Stimulated activated CD8-positive, alpha-beta memory T cell treated with anti-CD3 and anti-CD28 coated beads, Interleukin-7, amount 100 ng/mL, for 1 hour (primary cell): ENCODE measurements at places on chromosomes 1 and 21.

DNA sequence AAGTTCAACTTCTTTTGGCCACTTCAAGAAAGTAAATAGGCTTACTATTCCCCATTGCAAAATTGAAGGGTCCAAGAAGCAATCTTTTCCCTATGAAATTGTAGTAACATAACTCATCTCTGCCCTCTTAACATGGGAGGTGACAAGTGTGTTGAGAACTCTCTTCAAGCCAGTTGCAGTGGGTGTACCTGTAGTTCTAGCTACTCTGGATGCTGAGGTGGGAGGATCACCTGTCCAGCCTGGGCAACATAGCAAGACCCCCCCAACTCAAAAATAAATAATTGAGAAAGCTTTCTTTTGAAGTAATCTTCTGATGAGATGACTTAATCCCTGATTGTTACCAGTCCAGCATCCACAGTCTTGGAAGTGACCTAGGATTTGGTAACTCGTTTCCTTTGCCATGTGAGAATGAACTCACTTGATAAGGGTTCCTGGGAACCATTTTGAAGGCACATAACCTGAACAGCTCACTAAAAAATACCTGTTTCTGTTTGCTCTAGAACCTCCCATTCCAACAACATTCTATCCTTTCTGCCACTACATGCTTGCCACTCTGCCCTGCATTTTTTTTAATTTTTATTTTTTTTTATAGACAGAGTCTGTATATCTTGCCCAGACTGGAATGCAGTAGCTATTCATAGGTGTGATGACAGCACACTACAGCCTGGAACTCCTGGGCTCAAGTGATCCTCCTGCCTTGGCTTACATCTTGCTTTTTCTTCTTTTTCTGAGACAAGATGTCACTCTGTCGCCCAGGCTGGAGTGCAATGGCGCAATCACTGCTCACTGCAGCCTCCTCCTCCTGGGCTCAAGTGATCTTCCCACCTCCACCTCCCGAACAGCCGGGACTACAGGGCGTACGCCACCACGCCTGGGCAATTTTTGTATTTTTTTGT lies 1.4 kb upstream of the IPO9 start:
- DNase-seq: no peak

- DNase-seq: no peak
Observed at GRCh38 chr1:160371756-160372155, 4.9 kb downstream of the NHLH1 start.

DNA sequence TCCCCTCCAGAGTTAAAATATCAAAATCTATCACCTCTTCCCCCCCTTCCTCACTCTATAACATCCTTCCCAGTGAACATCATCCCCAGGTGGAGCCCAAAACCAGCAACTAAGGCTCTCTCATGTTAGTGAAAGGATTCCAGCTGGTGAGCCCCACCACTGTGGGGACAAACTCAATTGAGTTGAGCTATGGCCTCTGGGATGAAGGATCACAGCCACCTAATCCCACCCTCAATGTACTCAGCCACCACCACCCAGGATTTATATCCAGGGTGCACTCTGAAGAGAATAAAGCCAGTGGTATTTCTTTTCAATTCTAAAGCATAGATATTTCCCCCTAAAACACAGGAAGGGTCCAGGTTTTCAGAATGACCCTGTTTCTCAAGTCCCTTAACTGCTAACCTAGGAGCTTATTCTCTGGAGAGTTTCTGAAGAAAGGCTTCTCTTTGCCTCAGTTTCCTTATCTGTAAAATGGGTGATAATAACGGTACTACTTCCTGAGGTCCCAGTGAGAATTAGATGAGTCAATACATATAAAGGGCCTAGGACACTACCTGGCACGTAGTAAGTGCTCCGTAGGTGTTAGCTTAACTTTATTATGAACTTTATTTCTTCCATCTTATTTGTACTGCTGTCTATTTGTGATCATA lies 15.6 kb upstream of the BOLA1 start:
- no peak for DNase-seq

DNA sequence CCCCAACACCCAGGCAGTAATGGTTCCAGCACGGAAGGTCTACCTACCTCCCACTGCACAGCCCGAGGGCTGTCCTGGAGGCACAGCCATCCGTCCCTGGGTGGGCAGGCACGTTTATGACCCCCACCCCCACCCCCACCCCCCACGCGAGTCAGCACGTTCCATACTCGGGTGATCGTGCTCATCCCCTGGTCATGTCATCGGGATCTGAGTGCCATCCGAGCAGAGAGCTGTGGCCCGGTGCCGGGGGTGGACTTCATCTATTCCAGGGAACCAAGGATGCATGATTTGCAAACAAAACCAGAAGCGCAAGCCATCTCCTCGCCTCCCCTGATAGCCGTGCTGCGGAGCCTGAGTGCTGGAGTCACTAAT lies 1.1 kb downstream of the TSPEAR start:
- DNase-seq: no peak

DNA sequence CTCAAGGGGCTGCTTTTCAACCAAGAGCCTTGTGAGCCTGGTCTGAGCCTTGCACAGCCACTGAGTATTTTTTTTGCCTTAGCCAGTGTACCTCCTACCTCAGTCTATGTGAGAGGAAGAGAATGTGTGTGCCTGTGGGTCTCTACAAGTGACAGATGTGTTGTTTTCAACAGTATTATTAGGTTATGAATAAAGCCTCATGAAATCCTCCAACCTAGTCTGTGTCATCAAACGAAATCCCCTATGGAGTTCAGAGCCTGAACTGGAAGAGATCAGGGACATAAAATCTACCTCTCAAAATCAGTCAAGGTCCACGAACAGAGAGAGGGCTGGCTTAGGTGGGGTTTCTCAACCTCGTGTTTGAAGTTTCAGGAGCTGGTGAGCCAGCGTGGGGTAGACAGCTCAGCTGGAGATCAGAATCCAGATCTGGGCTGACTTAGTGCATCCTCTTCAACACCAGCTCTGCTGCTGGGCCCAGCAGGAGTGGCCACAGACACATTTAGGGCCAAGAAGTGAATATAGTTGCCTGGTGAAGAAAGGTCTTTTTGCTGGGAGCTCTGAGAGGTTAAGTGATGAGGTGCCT lies 8.2 kb downstream of the XKR8 start:
- DNase-seq: no peak

DNA sequence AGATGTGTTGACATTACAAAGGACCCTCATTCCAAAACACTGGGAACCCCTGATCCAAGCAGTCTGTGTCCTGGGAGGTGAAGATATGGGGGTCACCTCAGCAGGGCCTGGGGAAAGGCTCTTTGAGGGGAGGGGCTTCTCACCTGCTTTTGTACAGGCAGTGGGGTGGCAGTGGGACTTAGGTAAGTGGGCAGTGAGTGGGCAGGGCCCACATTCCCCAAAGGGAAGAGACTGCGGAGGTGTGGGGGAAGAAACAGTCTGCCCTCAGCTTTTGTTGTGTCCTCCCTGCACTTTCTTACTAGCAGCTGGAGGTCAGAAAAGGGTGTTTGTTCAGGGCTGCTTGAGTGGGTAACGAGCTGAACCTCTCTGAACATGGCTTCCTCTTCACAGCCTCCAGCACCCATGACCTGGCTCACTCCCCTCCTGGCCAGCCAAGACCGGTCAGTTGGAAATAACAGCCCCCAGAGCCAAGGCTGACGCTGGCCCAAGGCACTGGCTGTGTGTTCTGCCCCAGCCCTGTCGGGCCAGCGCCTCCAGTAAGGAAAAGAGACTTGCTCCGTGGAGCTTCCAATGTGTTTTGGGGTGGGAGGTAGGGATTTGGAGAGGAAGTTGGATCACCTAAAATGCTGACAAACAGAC lies 173.5 kb downstream of the PSMG1 start:
- DNase-seq: no peak

- no peak for DNase-seq
Observed at GRCh38 chr1:111202366-111202706, 1.9 kb upstream of the DENND2D start.

- no peak for DNase-seq
Observed at GRCh38 chr1:32893198-32894018, 7.1 kb downstream of the HPCA start.

- DNase-seq: no peak
Observed at GRCh38 chr1:151680826-151681225, 35.8 kb downstream of the CELF3 start.

DNA sequence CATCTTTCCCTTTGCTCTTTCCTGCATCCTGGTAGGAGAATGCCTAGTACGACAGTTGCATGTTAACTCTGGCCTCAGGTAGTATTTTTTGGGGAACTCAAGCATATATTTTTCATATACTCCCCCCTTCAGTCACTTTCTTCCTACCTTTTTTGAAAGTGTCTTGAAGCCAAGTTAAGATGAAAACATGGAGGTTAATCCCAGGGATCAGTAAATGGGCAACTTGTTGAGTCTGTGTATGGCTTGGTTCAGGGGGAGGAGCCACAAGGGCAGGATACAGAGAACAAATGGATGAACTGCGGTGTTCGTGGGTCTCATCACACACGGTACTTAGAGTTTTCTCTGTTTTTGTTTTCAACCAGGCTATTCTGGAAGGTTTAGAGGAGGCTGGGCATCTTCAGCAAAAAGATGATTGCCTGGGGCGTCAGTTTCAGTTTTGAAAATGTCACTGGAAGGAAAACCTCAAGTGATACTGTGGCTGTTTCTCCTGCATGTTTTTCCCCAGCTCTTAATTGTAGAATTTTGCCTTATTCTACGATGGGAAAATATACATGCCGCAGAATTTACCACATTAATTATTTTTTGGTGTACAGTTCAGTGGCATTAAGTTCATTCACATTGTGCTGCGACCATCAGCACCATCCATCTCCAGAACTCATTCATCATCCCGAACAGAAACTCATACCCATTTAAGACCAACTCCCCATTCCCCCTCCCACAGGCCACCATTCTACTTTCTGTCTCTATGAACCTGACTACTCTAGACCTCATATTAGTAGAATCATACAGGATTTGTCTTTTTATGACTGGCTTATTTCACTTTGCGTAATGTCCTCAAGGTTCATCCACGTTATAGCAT lies 71.5 kb downstream of the MAP10 start:
- DNase-seq: no peak

GRCh38 chr1:226052061-226052460 lies 10.5 kb upstream of the H3-3A start:
- no peak for DNase-seq

- DNase-seq: no peak
Observed at GRCh38 chr1:56573311-56573710, 6.1 kb downstream of the PLPP3 start.

DNA sequence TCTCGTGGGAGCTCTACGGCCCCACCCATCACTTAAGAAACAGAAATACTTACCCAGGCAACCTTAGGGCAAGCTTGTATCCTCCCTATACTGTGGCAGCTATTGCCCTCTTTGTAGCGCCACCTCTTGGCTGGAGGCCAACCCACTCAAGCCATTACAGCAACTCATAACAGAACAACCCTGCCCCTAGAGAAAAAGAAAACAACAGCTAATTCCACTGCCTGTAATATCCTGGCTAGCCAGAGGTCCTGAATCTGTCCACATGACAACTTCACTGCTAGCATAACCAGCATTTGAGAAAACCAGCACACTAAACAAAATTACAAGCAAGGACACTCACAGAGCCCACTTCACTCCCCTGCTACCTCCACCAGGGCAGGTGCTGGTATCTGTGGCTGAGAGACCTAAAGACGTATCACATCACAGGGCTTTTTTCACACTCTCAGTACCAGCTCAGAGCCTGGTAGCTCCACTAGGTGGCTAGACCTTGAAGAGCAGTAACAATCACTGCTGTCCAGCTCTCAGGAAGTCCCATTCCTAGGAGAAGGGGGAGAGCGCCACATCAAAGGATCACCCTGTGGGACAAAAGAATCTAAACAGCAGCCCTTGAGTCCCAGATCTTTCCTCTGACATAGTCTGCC lies 14.5 kb upstream of the MX1 start:
- no peak for DNase-seq

GRCh38 chr1:185835191-185835590 lies 101.0 kb downstream of the HMCN1 start:
- no peak for DNase-seq

GRCh38 chr1:8019229-8019620 lies 6.9 kb downstream of the ERRFI1 start:
- no peak for DNase-seq

- DNase-seq: no peak
Observed at GRCh38 chr1:216722821-216723220, 408 bp downstream of the ESRRG start.

GRCh38 chr1:111302374-111302773 lies 11.7 kb downstream of the CHIA start:
- no peak for DNase-seq

- no peak for DNase-seq
Observed at GRCh38 chr1:162538815-162539431, 22.6 kb upstream of the UAP1 start.

- no peak for DNase-seq
Observed at GRCh38 chr1:231847612-231848397, 221.2 kb downstream of the DISC1 start.

DNA sequence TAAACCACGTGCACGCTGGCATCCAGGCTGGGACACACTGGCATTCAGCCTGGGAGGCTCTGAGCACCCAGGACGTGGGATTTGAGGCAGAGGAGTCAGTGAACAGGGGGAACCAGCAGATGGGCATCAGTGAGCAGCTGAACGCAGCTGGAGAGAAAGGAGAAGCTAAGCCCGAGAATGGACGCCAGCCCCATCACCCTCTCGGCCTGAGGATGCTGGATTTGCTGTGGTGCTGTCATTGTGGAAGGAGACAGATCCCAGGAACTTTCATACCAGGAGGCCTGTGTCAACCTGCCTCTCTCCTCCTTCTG lies 132.8 kb downstream of the PGBD5 start:
- no peak for DNase-seq

DNA sequence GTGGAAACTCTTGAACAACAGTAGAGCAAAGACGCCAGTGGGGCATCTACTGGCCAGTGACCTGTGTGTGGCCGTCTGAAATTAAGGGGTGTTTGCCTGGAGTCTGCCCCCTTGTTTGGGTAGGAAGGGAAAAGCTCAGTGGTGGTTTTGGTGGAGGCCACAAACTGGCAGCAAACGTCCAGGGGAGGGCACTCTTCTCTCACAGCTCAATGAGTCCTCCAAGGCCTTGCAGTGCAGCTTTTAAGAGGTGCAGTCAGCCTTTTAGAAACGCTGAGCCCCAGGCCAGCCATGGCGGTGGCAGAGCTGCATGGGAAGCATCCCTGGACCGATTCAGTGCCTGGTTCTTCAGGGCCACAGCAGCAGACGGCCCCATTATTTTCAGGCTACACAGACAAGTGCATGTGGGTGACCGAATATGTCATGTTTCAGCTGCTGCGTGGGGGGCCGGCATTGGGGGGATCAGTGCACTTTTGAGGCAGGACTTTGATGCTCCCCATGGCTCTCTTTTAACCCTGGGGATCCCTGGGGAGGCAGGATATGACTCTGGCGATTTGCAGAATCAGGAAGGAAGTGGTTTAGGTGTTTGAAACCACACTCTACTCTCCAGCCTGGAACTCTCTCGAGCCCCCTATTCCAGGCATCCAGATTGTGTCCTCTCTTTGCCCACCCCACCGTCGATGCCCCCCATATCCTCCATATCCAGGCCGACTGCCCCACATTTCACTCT lies 414.0 kb downstream of the PRDM2 start:
- no peak for DNase-seq
